ENCODE measurements at places on chromosomes 6 and 20.

- DNase-seq: no peak
Observed at GRCh38 chr6:6796818-6797217, 208.3 kb downstream of the LY86 start.

DNA sequence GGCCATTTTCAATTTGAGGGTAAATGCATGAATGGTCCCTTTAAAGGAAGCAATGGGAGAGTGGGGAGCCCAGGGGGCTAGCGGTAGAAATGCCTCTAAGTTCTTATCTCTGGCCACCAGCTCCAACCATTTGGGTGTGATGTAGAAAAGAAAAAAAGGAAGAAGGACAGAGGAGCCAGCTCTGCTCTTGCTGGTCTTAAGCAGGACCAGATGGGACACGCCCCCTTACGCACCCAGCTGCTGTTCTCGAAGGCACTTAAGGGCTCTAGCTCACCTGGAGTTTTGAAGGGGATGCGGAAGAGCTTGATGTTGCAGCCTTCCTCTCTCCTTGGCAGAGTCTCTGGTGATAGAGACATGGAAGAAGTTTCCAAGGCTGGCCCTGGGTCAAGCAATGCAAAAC, 59.5 kb upstream of the RNF144B start:
- DNase-seq: no peak

DNA sequence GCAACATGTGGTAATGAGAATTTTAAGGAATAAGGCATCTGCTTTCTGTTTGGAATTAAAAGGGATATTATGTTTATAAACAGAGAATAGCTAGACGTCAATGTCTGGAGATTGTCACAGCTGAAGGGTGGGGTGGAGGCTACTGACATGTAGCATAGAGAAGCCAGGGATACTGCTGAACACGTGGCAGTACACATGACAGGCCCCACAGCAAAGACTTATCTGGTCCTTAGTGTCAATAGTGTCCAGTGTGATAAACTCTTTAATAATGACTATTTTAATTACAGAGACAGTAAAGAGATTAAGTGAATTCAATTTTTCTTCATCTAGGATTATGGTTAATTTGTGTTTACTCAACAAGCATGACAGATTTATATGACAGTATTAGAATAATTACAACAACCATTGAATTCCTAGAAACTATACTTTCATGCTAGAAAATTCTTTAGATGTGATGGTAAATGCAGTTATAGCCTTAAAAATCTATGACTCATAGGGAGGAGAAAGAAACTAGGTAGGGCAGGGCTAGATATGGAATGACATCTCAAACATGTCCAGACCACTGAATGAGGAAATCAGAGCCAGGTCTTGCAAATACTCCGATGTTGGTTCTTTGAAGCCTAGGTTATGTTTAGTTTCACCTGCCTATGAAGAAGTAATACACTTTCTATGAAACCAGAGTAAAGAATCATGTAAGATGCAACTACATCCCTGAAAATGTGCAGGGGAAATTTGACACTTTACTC, 399.5 kb downstream of the PHF3 start:
- DNase-seq: no peak

DNA sequence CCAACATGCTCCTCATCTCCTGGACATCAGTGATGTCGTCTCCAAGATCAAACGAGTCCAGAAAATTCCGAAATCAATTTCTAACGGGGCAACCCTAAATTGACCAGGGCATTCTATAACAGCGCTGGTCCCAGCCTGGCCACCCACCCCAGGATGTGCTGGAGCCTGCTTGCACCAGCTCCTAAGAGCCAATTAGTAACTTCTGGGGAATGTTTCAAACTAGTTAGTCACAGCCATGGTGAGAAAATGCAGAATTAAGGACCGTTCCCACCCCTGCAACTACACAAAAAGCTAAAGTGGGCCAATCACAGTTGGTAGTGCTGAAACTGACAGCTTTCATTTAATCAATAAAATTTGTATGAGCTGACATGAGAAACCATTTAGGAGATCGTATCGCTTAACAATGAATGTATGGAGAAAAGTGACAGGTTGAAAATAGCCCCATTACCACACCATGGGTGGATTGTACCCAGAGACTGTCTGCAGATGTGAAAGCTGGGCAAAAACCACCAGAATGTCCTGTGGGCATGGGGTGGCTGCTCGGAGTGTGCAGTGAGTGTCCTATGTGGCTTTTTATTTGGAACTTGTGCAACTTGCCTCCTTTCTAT, 165.7 kb upstream of the AFDN start:
- no peak for DNase-seq

GRCh38 chr6:11744753-11745152, 33.9 kb downstream of the ADTRP start:
- DNase-seq: no peak

DNA sequence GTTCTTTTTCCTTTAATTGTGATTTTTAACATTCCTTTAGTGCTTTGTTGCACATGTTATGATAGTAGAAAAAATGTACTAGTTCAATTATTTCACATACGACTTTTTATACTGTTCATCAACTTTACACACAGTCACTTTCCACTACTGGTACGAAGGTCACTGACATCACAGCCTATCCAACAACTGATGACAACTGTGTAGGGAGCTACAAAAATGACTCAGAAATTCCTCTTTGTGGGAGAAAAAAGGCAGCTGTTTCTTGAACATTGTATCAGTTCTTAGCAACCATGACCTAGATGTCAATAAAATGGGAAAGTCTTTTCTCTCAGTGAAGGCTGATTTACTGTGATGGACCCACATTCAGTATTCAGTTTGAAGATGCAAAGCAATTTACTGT, 7.0 kb upstream of the ID4 start:
- DNase-seq: no peak

DNA sequence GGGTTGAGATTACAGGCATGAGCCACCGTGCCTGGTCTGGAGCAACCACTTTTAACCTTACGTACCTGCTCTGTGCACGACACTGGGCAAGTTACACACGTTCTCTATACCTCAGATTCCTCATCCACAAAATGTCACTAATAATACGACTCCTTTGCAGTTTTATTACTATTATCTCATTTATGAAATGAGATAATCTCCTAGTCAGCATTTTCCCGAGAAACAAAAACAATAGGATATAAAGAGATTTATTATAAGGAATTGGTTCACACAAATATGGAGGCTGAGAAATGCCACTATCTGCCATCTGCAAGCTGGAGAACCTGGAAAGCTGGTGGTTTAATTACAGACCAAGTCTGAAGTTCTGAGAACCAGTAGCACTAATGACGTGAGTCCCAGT, 12.0 kb upstream of the KIF13A start:
- DNase-seq: no peak

- no peak for DNase-seq
Observed at GRCh38 chr6:152566103-152566875, 70.9 kb downstream of the SYNE1 start.

DNA sequence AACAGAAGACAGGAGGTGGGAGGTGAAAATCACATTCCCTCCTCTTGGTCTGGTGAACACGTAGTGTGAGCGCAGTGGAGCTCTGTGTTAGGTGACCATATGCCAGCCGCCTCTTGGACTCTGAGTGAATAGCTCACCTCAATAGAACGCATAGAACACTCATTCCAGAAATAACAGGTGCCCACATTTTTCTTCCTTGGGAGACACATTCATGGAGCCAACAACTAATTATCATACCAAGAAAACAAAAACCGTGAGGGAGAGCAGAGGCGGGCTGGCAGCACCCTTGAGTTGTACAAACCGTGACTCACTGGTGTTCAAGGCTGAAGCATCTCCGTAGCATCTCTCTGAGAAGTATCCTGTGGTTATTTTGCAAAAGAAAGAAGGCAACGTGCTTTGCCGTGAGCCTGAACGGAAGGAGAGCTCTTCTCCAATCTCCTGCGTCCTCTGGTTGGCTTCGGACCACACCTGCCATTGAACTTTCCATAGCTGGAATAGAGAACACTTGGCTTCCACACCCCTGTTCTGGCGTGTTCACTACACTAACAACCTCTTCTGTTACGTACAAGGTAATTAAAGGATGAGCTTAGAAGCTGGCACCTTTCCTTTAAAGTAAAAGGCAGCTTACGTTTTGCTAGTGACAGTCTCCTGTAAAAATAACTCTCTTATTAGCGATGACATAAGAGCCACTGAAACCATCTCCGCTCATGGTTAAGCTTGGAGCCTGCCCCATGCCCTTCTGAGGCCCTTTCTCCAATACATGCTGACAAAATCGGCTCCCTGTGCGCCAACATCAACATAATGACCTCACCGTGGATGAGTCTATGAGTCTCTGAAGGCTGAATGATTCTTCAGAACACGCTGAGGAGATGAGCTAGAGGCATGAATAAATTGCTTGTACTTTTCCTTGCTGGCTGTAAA, 30.2 kb upstream of the SGK1 start:
- DNase-seq: no peak

DNA sequence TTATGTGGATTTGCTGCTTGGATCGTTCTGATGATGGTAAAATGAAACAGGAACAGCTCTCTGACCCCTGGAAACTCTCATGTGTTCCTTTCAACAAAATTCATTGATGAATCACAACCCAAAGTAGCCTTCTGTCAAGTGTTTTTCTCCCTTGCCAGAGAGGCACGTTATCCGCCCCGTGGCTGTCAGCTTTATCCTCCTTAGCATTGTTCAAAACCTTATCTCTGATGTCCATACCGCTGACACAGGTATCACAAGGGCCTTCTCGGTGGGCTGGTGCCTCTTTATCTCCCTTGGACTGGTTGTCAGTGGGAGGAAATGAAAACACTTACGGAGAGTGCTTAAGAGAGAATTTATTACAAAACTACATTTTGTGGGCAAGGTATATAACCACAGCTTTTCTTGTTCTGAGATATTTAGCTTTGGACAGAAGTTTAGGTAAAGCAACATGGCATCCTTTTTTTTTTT, 84.9 kb downstream of the TIAM2 start:
- DNase-seq: no peak

Data from stimulated activated CD8-positive, alpha-beta memory T cell treated with anti-CD3 and anti-CD28 coated beads, Interleukin-7, amount 100 ng/mL, for 4 hours (primary cell).